Natural killer cell treated with Interleukin-12 subunit alpha and Interleukin-12 subunit beta and Interleukin-15 and Interleukin-18, amount 100 ng/mL, for 72 hours (primary cell): ENCODE measurements at places on chromosomes 4 and X. TPM values are rescaled to one million over a fixed set of nuclear protein-coding genes. Genes with fewer than 3 reads are reported as not detected.

- no peak for DNase-seq
These were observed 119.2 kb downstream of the IRF2 start for GRCh38 chr4:184355111-184355604.

DNA sequence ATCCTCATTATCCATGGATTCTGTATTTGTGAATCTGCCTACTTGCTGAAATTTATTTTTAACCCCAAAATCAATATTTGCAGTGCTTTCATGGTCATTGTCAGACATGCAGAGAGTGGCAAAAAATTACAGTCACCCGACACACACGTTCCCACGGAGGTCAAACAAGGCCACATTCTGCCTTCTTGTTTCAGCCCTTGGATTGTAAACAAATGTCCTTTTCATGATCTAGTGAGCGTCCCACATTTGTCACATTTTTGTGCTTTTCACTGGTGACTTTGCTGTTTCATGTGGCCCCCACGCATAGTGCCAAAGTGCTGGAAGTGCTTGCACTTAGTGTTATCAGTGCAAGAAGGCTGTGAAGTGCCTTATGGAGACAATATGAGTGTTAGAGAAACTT, 45.0 kb downstream of the SOD3 start:
- DNase-seq, result no peak

- DNase-seq, result no peak
These were observed 91.2 kb upstream of the ELOVL6 start for GRCh38 chr4:110289601-110290100.

DNA sequence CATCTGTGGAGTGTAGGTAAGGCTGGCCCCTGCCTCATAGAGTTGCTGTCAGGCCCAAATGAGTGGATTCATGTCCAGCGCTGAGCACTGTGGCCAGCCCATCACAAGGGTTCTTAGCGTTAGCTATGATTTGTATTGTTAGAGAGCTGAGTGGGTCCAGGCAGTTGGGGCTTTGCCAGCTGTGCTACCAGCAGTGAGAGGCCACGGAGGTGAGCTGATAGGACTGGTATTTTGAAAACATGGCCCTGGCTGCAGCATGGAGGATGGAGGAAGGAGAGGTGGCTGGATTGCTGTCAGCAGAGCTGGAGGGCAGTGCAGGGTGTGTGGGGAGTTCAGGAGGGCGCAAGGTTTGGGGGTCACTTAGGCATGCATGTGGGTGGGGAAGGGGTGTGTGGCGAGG, 69.8 kb downstream of the PSAPL1 start:
- no peak for DNase-seq

GRCh38 chrX:23904096-23904495, 3.6 kb downstream of the APOO start:
- no peak for DNase-seq

- no peak for DNase-seq
These were observed 63.8 kb downstream of the STOX2 start for GRCh38 chr4:183968931-183969330.

GRCh38 chr4:3658530-3658913, 107.7 kb upstream of the ADRA2C start:
- no peak for DNase-seq

DNA sequence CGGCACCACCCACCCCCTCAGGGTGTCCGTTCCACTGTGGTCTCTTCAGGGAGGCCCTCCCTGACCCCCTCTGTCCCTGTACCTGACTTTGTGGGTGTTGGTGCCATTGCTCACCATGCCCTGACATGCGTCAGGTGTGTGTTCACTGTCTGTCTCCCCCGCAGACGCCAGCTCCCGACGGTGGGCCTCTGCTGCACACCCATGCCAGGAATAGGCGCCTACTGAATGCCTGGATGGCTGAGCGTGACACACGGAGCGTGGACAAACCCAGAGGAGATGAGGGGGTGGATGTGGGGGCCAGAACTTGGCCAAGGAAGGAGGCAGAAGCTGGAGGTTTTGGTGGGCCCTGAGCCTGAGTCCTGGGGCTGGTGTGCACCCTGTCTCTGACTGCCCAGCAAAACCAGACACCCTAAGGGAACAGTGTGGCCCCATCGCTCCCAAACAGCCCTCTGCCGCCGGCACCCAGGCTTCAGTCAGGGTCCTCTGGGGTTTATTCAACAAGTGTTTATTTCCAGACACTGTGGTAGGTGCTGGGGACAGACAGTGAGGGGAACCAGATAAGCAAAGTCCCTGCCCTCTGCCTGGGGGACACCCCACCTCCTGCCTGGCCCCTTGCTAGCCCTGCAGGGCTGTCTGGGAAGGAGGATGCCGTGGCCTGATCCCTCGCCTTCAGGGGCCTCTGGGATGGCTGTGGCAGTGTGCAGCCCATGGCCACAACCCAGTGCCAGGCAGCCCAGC, 76.9 kb downstream of the WFS1 start:
- no peak for DNase-seq

DNA sequence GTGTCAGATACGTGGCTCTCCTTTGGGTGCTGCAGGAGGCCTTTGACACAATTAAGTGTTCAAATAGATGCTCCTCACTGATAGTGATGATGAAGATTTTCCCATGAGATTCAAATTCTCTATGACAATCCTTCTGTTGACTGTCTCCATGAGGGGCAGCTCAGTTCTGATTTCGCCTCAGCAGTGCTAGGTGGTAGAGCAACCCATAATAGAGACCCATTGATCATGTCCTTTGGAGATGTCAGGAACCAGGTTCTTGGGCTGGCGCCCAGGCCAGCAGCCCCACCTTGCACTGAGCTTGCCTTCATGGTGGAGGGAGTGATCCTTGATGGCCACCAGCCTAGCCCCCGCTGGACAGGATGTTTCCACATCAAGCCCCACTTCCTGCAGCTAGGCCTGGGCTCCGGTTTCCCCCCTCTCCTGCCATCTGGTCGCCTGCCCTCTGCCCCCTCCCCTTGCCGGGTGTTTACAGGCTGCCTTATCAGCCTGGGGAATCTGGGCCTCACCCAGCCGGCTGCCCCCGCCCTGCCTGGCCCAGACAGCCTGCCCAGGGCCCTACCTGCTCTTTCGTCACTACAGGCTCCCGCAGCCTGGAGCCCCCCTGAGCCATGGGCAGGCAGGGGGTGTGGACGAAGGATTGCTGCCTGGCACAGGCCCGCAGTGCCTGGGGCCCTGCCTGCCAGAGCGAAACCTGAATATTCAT, 12.6 kb downstream of the ELF4 start:
- DNase-seq, result no peak

GRCh38 chr4:80362578-80363181, 27.1 kb downstream of the CFAP299 start:
- DNase-seq, result no peak

- DNase-seq, result no peak
These were observed 16.3 kb downstream of the CLDN34 start for GRCh38 chrX:9983441-9983840.

Gene ADGRL3
- not detected for total RNA-seq

Gene DCX
- not detected for total RNA-seq

Gene FAAH2
- total RNA-seq, result 1.1 TPM

Gene DCAF12L1
- not detected for total RNA-seq

Gene MMRN1
- 0.17 TPM for total RNA-seq

Gene CXCL11
- total RNA-seq, result not detected
